Panc1 (cell line): ENCODE measurements at places on chromosomes 11 and 22. TPM values are rescaled to one million over a fixed set of nuclear protein-coding genes. Genes with fewer than 3 reads are reported as not detected.
A peak's percentile ranks its signal among the peaks of the same experiment; 100 is the strongest.

DNA sequence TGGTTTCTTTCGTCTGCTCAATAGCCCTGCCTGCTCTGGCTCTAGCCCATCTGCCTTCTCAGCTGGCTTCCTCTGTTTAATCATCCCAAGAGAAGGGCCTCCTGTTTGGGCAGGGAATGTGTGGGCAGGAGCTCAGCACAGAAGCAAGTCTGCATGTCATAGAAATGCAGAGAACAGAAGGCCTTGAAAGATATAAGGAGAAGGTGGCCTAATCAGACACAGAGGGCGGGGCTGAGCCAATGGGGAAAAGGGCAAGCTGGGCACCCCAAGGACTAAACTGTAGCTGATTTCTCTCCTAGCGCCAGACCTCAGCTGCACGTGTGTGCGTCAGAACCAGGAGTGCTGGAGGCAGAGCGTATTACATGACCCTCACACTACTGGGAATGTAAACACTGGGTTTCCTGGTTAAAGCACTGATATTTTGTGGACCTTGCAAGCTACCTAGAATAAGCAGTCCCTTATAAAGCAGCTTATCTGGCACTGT is 7.6 kb upstream of the CCKBR start:
- no peaks in the 10 kb centered on the region for H3K4me1 ChIP-seq
- peaks cover 18% of the 10 kb centered on the region for H3K27me3 ChIP-seq
- no peak for DNase-seq
- H3K36me3 ChIP-seq: no peaks in the 10 kb centered on the region
- no peak overlapping the region for H3K4me3 ChIP-seq

Gene OR51B5
- not detected for total RNA-seq

DNA sequence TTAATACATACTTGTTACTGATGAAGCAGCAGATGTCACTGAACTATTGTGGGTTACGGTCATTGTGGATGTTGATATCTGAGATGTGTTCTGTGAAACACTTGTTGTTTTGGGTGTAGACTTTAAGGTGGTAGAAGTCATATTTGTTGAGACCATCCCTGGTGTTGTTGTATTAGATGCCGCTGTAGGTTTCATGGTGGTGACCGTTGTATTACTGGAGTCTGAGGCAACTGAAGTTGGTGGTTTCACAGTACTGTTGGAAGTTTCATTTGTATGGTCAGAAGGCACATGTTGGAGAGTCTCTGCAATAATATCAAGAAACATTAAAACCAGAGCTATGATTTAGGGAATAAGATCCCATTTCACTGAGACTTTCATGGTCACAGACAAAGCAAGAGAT is 50.7 kb downstream of the TMEM123 start:
- peak overlapping the region; percentile 0 for H3K27ac ChIP-seq
- peaks cover 36% of the 10 kb centered on the region for H3K36me3 ChIP-seq
- H3K4me1 ChIP-seq: peaks cover 38% of the 10 kb centered on the region
- no peak overlapping the region for H3K4me3 ChIP-seq
- DNase-seq: no peak
- H3K27me3 ChIP-seq: no peaks in the 10 kb centered on the region

Gene USP28
- total RNA-seq: 52.3 TPM

Gene NEFH
- 0.08 TPM for total RNA-seq

Gene PLAAT4
- 15.2 TPM for total RNA-seq

DNA sequence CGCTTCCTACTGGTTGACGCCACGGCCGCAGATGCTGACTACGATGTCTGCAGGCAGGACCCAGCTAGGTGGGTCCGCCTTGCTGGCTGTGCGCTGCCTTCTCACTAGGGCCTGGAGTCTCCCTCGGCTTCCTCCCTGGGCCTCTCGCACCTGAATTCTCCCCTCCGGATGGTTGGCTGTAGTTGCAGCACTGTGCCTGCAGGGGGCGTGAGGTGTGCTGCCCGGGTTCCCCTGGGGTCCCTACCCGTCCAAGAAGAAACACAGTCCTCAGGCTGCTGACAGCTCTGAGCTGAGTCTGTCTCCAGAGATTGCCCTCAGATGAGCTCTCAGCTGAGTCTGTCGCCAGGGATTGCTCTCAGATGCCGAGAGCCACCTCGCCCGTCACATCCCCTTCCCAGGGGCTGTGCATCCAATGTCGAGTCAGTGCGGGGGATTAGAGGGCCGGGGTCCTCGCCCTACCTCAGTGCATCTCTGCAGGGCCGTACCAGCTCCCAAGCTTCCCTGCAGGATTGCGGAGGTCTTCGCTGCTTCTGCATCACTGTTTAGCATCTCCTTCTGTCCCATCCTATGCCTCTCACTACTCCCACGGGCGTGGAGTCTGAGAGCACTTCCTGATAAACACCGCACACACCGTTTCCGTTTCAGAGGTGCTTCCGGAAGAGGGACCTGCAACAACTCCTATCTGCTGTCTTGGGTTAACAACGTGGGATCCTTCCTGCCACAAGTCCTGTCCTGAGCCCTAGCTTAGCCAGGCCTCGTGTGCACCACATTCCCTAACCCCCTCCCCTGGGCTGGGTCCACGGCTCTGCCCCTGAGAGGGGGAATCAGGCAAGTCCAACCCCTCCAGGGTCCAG is 196.9 kb downstream of the CSNK2A3 start:
- DNase-seq: no peak
- H3K27ac ChIP-seq: no peak overlapping the region
- H3K4me1 ChIP-seq: no peaks in the 10 kb centered on the region
- no peaks in the 10 kb centered on the region for H3K36me3 ChIP-seq

Gene IL10RA
- total RNA-seq: 0.41 TPM

DNA sequence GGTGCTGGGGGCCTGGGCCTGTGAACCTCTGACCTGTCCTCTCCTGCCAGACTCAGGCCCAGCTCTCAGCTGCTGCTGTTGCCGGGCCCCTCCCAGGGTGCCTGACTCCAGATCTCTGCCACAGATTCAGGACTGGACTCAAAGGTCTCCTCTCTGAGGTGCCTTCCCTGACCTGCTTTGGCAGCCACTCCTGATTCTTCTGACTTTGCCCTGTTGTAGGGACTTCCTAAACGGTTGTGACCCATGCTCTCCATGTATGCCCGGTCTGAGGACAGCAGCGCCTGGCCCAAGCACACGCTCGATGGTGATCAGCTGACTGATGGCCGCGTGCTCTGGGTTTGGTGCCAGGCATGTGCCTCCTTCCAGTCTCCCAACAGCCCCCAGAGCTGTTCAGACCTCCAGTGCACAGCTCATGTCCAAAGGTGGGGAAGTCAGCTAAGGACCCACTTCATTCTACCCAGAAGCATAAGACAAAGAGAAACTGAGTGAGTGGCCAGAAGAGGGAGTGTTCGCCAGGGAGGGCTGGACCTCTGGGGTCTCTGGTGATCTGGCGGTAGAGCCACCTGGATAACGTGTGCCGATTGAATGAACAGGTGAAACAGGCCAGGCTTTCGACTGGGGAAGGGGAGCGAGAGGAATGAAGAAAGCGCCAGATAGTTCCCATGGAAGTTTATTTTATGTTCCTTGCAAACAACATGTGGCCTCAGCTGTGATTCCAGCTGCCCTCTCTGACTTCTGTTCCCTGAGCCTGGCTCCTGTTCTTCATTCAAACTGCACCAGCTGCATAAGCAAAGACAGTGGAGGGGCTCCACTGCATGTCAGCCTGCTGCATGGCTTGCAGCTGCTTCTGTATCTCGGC is 8.1 kb upstream of the TOP3B start:
- no peaks in the 10 kb centered on the region for H3K27me3 ChIP-seq
- H3K27ac ChIP-seq: no peak overlapping the region
- H3K36me3 ChIP-seq: no peaks in the 10 kb centered on the region
- no peak for DNase-seq
- no peaks in the 10 kb centered on the region for H3K4me1 ChIP-seq

- H3K27me3 ChIP-seq: no peaks in the 10 kb centered on the region
- H3K4me3 ChIP-seq: no peak overlapping the region
- H3K36me3 ChIP-seq: peaks cover 2% of the 10 kb centered on the region; the same call in 1 of the 2 replicates
- peaks cover 19% of the 10 kb centered on the region for H3K4me1 ChIP-seq
These were observed 3.6 kb upstream of the TBC1D22A start for GRCh38 chr22:46758867-46759290.

DNA sequence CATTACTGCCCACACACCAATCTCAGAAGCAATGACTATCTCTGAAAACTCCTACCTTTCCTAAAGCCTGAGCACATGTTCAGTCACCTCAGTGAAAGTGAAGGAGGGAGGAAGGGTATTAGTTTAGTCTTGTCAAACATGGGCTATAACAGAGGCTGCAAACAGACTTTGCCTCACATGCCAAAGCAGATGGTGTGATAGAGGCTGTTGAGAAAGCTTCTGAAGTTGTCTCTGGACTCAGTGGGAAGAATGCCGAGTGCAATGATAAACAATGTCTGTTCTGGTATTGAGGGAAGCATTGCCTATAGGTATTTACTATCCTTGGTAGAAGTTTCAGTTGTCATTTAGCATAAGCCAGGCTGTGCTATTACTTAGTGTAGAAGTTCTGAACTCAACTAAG is 314.5 kb upstream of the CCDC90B start:
- no peaks in the 10 kb centered on the region for H3K4me1 ChIP-seq
- H3K4me3 ChIP-seq: no peak overlapping the region
- no peak overlapping the region for H3K27ac ChIP-seq
- no peaks in the 10 kb centered on the region for H3K36me3 ChIP-seq

- DNase-seq: no peak
- H3K4me3 ChIP-seq: no peak overlapping the region
- H3K27ac ChIP-seq: no peak overlapping the region
- H3K36me3 ChIP-seq: no peaks in the 10 kb centered on the region
- peaks cover 11% of the 10 kb centered on the region; the same call in 1 of the 2 replicates for H3K4me1 ChIP-seq
- H3K27me3 ChIP-seq: peaks cover 6% of the 10 kb centered on the region; the same call in 1 of the 2 replicates
These were observed 3.4 kb downstream of the OVOL1 start for GRCh38 chr11:65790104-65790901.

Gene MYEOV
- total RNA-seq: 69.8 TPM

Gene INPP5J
- total RNA-seq: 1.7 TPM

Gene POU2AF3
- 0.64 TPM for total RNA-seq

- H3K4me3 ChIP-seq: no peak overlapping the region
- H3K27ac ChIP-seq: no peak overlapping the region
- DNase-seq: no peak
- H3K4me1 ChIP-seq: no peaks in the 10 kb centered on the region
These were observed 23.7 kb upstream of the CCND1 start for GRCh38 chr11:69617220-69617619.

Gene ACR
- 0.21 TPM for total RNA-seq

- H3K27me3 ChIP-seq: no peaks in the 10 kb centered on the region
- H3K36me3 ChIP-seq: no peaks in the 10 kb centered on the region
- DNase-seq: no peak
- H3K27ac ChIP-seq: no peak overlapping the region
These were observed 263.1 kb downstream of the TMEM135 start for GRCh38 chr11:87300640-87301380.

DNA sequence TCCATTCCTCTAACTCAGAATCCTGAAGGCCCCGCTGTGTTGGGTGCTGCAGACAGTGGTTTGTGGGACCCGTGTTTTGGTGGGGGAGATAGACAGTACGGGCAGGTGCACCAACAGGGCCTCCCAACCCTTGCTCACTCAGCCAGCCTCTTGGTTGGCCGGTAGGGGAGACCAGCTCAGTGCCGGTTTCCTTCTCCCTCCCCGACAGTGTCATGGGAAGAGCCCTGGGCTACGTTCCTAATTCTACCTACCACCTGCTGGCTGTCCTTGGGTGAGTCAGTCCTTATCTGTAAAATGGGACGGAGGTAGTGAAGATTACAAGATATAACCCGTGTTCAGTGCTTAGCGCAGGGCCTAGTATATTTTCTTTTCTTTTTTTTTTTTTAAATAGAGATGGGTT is 5.9 kb downstream of the TMEM134 start:
- no peak for DNase-seq
- H3K27me3 ChIP-seq: no peaks in the 10 kb centered on the region
- peaks cover 36% of the 10 kb centered on the region for H3K4me1 ChIP-seq
- 0 out of 2 replicates have a peak, but pooled peaks cover 2% of the 10 kb centered on the region for H3K36me3 ChIP-seq
- no peak overlapping the region for H3K27ac ChIP-seq

Gene MMP8
- not detected for total RNA-seq

DNA sequence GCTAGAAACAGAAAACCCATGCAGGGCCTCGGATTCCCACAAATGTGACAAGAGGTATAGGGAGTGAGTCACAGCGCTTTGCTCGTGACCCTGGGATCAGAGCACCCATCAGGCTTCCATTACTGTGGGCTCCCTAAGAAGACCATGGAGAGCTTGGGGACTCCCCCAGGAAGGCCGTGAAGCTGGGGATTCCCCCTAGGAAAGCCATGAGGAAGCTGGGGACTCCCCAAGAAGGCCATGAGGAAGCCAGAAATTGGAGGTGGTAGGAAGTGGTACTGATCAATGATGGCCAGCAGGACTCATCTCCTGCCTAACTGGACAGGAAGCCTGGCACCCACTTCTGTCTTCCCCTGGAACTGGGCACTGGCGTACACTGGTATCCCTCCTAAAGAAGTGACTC is 10.1 kb upstream of the DCPS start:
- H3K4me1 ChIP-seq: no peaks in the 10 kb centered on the region
- no peaks in the 10 kb centered on the region for H3K27me3 ChIP-seq
- no peak for DNase-seq
- H3K36me3 ChIP-seq: no peaks in the 10 kb centered on the region; the same call in 1 of the 2 replicates
